Umbilical cord (tissue), 2 donors: ENCODE measurements at places on chromosomes 7 and 10. TPM values are rescaled to one million over a fixed set of nuclear protein-coding genes. Genes with fewer than 3 reads are reported as not detected.

The SGCE gene
- total RNA-seq: 136 TPM

The EBF3 gene
- total RNA-seq: 3.6 TPM

The ABCC2 gene
- 0.72 TPM for total RNA-seq

The DOCK1 gene
- 56.1 TPM for total RNA-seq

GRCh38 chr7:73769481-73770001, 529 bp downstream of the CLDN3 start:
- no peak for DNase-seq

- DNase-seq: no peak
Measured at GRCh38 chr7:2764621-2765020, 76.6 kb downstream of the AMZ1 start.

DNA sequence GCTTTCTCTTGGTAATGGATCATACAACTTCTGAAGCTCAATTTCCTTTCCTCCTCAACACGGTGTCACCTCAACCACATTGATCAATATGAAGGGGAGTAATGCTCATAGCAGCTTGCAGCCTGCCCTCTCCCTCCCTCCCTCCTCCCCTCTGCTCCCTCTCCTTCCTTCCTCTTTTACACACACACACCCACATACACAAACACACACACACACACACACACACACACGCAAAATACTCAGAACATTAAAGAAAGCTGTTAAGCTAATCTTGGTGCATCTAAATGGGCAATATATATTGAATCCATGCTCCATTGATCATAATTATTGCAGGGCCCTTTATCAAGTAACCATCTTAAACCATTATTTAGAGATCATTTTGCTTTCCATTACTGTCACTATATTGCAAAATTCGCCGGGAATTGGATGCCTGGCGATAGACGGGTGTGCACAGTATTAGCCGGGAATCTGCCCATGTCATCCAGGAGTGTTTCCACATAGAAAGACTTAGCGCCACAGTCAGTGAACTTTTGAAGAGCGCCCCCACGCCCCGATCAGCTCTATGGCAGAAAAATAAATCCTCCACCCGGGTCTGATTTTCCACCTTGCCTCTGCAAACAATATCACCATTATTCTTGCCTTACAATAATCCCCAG, 122.0 kb downstream of the PRLHR start:
- no peak for DNase-seq

GRCh38 chr10:60542657-60543056, 153.0 kb upstream of the ANK3 start:
- DNase-seq: no peak

GRCh38 chr10:132550366-132551092, 12.9 kb downstream of the INPP5A start:
- no peak for DNase-seq

DNA sequence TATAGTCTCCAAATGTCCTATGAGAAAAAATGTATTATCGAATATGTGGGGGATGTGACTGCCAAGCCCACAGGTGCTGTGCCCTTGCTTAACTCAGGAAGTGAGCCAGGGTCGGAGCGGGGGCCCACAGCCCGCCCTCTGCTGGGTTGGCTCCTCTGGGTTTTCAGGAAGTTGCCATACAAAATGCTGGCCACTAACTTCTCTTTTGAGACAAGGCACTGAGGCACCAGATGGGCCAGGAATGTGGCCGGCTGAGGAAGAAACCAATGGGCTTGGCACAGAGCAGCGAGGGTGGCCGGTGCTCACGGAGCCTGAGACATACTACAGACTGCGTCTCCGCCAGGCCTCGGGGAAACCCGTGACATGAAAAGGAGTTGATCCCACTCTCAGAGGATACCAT, 58.9 kb downstream of the FAM53B start:
- DNase-seq: no peak
